Glomerular endothelial cell (primary cell): ENCODE measurements at places on chromosomes 11 and 22. TPM values are rescaled to one million over a fixed set of nuclear protein-coding genes. Genes with fewer than 3 reads are reported as not detected.

SEC14L6 gene
- 0.05 and 0.12 TPM in 2 replicates for total RNA-seq

MS4A4A gene
- not detected in 2 replicates for total RNA-seq

H19 gene
- 91.3 and 154 TPM in 2 replicates for total RNA-seq

YPEL4 gene
- 0.24 and 0.41 TPM in 2 replicates for total RNA-seq

OR6A2 gene
- total RNA-seq = 0.19 and 0.29 TPM in 2 replicates

CASTOR1 gene
- 13.4 and 18.2 TPM in 2 replicates for total RNA-seq

FAM227A gene
- 1.9 and 3.3 TPM in 2 replicates for total RNA-seq

PNPLA5 gene
- not detected in 2 replicates for total RNA-seq

NRIP3 gene
- total RNA-seq = 8.4 and 18.3 TPM in 2 replicates

A4GALT gene
- 19.1 and 22.0 TPM in 2 replicates for total RNA-seq

P2RY2 gene
- 1.4 and 2.3 TPM in 2 replicates for total RNA-seq

CBLIF gene
- not detected in 2 replicates for total RNA-seq

LDHA gene
- total RNA-seq = 520 and 576 TPM in 2 replicates

PGGHG gene
- 19.7 and 40.7 TPM in 2 replicates for total RNA-seq

SLC22A12 gene
- not detected in 2 replicates for total RNA-seq

SLC6A5 gene
- total RNA-seq = not detected in 2 replicates

VPREB1 gene
- not detected in 2 replicates for total RNA-seq

TMPRSS5 gene
- total RNA-seq = 0.19 and 1.1 TPM in 2 replicates

MRE11 gene
- total RNA-seq = 9.5 and 10.8 TPM in 2 replicates

CD3E gene
- total RNA-seq = not detected in 2 replicates

C11orf52 gene
- total RNA-seq = 0.18 and 1.1 TPM in 2 replicates

SEC14L2 gene
- total RNA-seq = 12.0 and 18.8 TPM in 2 replicates

MCHR1 gene
- 0.88 TPM in 1 of 2 replicates, not detected in the other for total RNA-seq

MS4A4E gene
- total RNA-seq = not detected in 2 replicates

MUC2 gene
- not detected in 2 replicates for total RNA-seq
